ENCODE measurements at places on chromosomes 1 and 21.

DNA sequence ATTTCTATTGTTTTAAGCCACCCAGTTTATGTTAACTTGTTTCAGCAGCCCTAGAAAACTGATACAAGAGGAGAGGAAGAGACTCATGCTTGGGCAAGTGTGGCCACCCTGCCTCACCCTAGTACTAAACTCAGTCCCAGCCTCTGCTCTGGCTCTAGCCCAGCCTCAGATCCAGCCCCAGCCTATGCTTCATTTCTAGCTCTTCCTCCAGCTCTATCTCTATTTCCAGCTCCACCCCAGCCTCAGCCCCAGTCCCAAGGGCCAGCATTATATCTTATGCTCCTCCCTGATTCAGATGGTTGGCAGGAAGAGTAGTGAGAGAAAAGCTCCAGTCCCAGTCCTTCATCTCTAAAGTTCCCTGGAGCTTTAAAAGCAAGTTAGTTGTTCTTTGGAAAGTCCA is 535.5 kb downstream of the PTPRC start:
- DNase-seq: no peak

DNA sequence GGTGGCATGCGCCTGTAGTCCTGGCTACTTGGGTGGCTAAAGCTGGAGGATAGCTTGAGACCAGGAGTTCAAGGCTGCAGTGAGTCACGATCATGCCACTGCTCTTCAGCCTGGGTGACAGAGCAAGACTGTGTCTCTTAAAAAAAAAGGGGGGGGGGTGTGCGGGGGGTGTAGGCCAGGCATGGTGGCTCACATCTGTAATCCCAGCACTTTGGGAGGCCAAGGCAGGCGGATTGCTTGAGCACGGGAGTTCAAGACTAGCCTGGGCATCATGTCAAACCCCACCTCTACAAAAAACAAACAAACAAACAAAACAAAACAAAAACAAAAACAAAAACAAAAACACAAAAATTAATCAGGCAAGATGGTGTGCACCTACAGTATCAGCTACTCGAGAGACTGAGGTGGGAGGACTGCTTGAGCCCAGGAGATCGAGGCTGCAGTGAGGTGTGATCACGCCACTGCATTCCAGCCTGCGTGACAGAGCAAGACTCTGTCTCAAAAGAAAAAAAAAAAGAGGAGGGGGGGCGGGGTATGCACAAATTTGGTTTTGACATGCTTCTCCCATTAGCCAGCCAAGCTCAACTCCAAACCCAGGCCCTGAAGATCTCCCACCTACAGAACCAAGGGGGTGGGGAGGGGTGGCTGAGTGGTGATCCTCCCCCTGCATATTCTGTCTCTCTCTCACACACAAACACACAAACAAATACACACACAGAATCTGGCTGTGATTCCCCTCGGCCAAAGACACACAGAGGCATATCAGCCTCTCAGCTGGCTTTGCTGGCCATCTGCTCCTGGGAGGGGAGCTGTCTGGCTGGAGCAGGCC is 3.1 kb downstream of the PTAFR start:
- no peak for DNase-seq

GRCh38 chr1:25996966-25997827 is 666 bp downstream of the PAFAH2 start:
- DNase-seq: no peak

GRCh38 chr1:110125810-110126209 is 13.6 kb downstream of the UBL4B start:
- DNase-seq: no peak

GRCh38 chr1:208201229-208201628 is 43.0 kb downstream of the PLXNA2 start:
- DNase-seq: no peak
